ENCODE measurements at places on chromosomes 1 and 21.

GRCh38 chr1:92324784-92325183 is 25.9 kb downstream of the RPAP2 start:
- no peak for DNase-seq

- DNase-seq, result no peak
Observed at GRCh38 chr1:218739426-218739825, 394.3 kb downstream of the TGFB2 start.

DNA sequence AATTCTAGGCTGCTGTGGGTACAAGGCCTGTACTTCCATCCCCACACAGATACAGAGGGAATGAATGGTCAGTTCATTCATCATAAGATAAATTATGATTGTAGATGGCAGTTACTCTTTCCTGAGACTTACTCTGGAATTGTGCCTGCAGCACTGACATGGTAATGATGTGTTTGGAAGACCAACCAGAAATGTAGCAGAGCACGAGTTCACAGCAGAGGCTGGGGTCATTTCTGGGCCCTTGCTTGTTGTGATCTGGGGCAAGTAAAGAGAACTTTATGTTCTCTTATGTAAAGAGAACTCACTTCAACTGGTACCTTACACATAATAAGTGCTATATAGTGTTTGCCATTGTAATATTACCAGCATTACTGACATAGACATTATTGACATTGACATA is 411.9 kb downstream of the NTNG1 start:
- no peak for DNase-seq

DNA sequence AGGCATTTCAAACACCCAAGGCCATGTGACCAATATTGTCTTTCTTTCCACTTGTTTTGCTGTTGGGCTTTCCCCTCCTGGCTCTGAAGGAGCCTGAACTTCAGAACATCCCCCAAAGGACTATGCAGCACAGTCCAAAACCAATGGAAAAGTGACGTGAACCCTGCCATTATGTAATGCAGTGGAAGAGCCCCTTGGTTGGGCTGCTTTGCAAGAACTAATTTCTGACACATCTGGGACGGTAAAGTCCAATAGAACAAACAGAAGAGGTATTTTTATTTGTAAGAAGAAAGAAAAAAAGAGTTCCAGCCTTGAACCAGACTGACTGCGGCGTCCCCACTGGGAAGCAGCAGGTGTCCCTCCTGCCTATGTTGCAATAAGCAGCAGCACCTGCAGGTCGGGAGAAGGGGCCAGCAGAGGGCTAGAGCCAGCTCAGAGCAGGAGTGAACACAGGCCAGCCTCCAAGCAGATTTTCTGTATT is 116.7 kb downstream of the CDC7 start:
- DNase-seq, result no peak

Data from NCI-H1417 (cell line).